Activated CD4-positive, alpha-beta T cell treated with anti-CD3 and anti-CD28 coated beads for 36 hours (primary cell): ENCODE measurements at places on chromosomes 5 and 9.

GRCh38 chr9:82489201-82489821 lies 500.7 kb downstream of the SPATA31D1 start:
- DNase-seq, result no peak

GRCh38 chr5:125503946-125504345 lies 757.5 kb upstream of the ZNF608 start:
- DNase-seq, result no peak

- no peak for DNase-seq
These were observed 41.6 kb downstream of the CYSTM1 start for GRCh38 chr5:140216478-140217074.

DNA sequence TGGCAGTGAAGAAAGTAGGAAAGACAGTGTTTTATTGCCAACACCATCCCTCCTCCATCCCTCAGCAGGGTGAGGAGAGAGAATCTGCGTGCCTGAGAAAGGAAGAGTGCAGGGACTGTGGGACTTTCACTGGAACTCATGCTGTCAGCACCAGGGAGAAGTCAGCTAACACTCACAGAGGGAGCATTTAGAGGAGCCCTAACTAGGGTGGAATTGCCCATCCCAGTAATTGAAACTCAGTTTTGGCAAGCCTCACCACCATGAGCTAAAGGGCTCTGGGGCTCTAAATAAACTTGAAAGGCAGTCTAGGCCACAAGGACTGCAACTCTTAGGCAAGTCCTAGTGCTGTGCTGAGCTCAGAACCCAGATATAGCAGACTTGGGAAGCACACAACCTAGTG lies 622.3 kb downstream of the SEMA5A start:
- DNase-seq, result no peak

- DNase-seq, result no peak
These were observed 131.2 kb downstream of the ENTREP1 start for GRCh38 chr9:69456201-69456600.

DNA sequence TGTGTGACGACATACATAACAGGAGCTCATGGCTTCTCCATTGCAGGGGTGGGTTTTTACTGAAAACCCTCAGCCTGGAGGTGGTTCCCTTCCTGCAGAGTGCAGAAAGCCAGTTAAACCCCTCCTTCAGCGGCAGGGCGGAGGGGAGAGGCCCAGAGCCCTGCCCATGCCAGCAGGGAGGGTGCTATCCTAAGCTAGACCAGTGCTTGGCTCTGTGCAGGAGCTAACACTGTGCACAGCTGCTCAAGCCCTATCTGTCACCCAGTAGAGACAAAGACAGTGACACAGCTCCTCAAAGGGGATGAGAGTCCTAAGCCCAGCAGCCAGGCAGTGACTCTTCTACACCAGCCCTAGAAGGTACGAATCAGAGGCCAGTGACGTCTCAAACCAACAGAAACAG lies 70.0 kb upstream of the ZSWIM6 start:
- no peak for DNase-seq

DNA sequence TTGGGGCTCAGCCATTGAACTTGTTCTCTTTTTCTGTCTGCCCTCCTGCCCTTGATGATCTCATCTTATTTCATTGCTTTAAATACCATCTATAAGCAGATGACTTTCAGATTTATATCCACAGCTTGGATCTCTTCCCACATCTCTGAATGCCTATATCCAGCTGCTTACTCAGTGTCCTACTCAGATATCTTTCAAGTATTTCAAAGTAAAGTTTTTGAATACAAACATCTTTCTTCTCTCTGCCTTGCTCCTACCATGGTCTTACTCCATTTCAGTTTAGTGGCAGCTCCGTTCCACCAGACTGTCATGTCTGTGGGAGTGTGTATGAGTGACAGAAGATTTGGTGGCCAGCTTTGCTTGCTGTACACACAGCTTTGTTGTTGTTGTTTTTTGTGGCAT lies 59.7 kb downstream of the ERBIN start:
- DNase-seq, result no peak

- no peak for DNase-seq
These were observed 105.5 kb upstream of the PITX1 start for GRCh38 chr5:135139381-135140134.

DNA sequence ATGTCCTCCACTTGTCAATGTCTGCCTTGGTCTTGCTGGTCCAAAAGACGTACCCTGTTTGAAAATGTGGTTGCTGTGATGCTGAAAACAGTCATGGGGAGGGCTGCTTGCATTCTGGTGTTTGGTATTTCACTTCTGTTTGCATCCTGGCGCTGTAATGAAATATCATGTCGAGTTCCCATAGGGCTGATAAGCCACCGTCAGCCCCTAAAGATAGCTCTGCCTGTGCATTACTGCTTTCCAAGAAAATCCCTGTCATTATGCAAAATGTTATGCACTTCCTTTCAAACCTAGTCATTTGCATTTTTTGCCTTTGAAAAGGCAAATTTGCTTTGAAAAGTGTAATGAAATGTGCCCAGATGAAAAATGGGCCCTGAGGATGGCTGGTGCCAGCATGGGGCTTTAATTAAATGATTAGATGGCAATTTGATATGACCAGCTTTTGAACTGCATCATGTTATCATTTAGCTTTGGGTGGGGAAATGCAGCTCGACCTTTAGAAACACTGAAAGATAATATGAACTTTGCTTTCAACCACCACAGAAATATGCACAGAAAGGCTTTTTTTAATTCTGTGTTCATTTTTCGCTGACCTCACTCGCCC lies 374.4 kb upstream of the SGCD start:
- no peak for DNase-seq

DNA sequence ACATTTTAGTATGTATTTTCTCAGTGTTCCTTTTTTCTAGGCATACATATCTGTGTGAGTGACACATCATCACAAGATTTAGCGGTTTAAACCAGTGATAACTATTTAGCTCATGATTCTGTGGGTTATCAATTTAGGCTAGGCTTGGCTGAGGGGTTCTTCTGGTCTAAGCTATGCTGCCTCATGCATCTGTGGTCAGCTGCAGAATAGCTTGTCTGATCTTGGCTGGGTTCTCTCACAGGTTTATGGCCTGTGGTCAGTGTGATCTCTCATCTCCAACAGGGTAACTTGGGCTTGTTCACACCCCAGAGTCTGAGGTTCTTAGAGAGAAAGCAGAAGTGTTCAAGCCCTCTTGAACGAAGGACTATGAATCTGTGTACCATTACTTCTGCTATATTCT lies 363.3 kb downstream of the KDM4C start:
- no peak for DNase-seq

- DNase-seq, result no peak
These were observed 552.6 kb downstream of the CCDC171 start for GRCh38 chr9:16105168-16106020.
